CD4-positive, alpha-beta T cell treated with Interferon gamma for 1 hour (primary cell): ENCODE measurements at places on chromosomes 1 and 21.

- DNase-seq: no peak
Measured at GRCh38 chr1:47664356-47664755, 226.5 kb downstream of the FOXD2 start.

GRCh38 chr1:184075055-184076029, 23.8 kb downstream of the TSEN15 start:
- no peak for DNase-seq

DNA sequence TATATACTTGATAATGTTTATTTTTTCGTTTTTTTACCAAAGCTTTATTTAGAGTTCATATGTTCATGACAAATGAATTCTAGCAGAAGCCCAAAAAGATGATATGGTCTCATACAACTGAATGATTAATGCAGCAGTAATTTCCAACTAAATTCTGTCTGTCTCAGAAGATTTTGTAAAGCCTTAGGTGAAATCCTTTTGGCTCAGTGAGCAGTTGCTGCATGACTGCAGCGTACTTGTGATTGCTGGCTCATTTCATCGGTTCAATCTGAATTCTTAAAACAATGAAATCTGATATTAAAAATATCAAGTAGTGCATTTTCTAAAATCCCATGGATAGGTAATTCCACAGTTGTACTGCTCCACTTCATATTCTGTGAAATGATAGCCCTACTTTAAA, 73.2 kb downstream of the AK5 start:
- DNase-seq: no peak

GRCh38 chr1:34060901-34061415, 104.1 kb downstream of the CSMD2 start:
- DNase-seq: no peak

GRCh38 chr1:41812051-41812450, 106.7 kb downstream of the HIVEP3 start:
- peak; percentile 31 for DNase-seq

DNA sequence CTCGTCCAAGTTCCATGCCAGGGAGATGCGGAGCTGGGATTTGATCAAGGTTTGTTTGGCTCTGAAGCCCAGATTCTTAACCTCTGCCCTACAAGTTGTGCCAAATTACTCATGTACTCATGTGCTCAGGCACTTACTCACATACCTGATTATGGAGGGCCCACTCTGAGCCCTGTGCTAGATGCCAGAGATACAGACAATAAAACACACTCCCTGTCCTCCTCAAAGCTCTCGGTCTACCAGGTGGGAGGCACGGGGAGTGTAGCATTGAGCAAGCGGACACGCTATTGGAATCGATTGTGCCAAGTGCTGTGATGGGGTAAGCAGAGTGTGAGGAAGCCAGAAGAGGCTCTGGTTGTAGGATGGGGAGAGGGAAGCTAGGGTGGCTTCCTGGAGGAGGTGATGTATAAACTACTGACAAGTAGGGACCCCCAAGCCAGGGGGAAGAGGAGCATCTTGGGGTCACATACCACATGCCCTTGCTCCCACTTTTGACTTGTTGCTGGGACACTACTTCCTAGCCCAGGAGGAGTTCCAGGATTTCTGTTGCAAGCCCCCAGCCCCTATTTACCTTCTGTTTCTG, 49.8 kb upstream of the IFNLR1 start:
- DNase-seq: no peak

GRCh38 chr21:42455196-42455595, 40.8 kb downstream of the RSPH1 start:
- DNase-seq: no peak

GRCh38 chr1:163544441-163544840, 222.7 kb downstream of the NUF2 start:
- no peak for DNase-seq

- DNase-seq: no peak
Measured at GRCh38 chr1:10189659-10190058, 20.7 kb upstream of the KIF1B start.

DNA sequence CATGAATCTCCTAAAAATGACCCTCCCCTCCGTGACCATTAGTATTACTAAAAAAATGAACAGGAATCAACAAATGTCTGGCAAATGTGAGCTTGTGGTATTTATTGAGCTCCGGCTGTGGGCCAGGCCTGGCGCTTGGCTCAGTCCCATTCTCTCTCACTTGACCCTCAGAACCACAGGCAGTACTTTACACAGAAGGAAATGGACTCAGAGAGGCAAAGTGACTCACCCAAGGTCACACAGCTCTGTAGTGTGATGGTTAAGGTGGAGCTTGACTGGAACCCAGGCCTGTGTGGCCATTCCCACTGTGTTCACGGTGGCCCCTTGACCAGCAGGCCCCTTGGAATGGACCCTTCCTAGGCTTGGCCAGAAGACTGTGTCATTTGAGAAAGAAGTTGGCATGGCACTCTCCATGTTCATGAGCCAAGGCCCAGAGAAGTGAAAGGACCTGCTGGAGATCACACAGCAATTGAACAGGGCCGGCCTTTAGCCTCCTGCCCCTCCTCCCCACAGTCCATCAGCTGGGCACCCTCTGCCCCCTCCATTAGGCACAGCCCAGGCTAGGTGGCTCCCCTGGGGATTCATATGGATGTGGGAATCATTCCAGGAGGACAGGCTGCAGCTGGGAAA, 32.1 kb downstream of the FAM151A start:
- no peak for DNase-seq

DNA sequence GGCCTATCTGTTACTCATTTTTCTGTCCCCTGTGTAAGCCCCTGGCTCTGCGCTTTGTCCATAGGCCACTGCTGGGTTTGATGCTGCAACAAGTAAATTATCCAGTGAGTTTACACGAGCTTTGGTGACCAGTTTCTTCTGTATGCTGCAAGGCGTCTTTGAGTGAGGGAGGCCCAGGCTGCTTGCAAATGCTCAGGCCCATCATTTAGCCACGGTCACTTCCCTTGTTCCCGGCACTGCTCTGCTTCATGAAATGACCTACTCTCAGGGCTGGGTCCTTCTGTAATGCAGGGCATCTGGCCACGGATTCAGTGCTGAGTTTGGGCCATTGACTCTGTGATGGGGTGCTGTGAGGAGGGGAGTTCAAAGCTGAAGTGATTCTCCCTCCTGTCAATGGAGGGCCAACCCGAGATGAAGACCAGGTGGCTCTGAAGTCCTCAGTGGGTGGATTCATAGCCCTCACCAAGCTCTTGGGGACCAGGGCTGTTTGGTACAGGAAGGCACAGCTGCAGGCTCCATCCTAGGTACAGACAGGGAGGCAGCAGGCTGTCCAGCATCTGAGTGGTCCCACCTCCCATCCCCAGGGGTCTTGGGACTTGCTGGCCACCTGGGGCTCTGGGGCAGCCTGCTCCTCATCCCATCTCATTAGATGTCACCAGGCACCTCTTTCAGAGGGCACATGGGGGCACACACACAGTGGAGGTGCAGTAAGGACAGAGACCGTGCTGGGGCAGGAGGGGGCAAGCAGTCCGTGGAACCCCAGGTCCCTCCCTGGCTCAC, 21.7 kb downstream of the LHX4 start:
- DNase-seq: no peak

DNA sequence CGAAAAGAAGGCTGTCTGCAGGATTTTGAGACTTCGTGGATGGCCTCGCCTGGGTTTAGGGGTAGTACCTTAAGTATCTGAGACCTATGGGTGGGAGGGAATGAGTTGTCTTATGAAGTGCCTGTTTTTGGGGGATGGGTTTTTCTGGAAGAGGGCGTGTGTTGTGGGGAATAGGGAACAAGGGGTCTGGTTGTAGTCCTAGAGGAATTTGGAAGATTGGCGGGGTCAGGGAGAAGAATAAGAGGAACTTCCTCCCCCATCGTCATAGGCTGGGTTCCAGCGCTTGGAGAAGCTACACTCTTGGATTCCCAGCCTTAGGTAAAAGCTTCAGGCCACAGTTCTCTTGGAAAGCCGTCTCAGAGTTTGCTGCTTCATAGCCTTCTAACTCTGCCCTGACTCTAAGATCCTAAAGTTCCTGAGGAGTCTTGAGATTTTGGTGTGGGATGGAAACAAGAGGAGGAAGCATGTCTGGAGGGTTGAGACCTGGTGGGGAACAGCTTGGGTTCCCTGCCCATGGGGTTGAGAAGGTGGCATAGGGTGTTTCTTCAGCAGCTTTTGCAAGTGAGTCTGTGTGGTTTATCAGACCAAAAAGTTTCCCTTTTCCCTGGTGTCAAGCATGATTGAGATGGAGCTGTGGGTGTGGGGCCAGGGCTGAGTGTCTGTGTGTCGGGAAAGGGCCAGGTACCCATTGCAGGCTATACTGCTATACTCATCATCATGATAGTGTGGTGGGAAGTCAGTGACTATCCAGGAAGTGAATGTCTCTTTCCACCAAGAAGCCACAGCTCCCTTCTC, 1.8 kb downstream of the VANGL2 start:
- DNase-seq: no peak

DNA sequence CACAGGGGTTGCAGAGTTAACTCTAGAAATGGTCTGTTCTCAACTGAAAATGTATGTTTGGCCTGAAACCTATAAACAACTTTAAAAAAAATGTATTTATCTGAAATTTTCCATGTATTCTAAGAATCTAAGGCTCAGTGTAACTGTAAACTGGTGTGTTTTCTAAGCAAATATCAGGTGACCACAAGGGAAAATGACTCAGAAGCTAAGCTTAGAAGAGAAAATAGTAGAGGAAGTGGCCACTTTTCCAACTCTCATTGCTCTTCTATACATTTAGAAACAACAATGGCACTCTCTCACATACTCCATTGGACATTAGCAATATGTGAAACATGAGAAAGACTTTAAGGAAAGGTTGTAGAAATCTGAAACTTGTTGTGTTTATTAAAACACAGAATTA, 7.5 kb downstream of the TNFSF18 start:
- no peak for DNase-seq

DNA sequence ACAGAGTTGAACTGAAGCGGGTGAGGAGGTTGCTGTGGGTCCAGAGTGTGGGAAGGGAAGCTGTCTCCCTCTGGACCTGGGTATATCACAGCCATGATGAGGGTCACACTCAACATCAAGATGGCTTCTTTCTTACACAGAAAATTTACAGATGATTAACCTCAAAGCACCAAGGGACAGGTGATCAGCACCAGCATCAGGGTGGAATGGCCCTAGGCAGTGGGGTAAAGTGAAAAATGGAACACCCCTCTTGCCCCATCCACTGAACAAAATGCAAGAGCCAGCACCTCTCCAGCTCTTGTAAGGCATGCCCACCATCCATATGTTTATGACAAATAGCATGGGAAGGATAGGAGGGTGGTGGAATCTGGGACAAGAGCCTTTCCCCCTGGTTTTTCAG, 40.3 kb downstream of the HSD3B1 start:
- no peak for DNase-seq

DNA sequence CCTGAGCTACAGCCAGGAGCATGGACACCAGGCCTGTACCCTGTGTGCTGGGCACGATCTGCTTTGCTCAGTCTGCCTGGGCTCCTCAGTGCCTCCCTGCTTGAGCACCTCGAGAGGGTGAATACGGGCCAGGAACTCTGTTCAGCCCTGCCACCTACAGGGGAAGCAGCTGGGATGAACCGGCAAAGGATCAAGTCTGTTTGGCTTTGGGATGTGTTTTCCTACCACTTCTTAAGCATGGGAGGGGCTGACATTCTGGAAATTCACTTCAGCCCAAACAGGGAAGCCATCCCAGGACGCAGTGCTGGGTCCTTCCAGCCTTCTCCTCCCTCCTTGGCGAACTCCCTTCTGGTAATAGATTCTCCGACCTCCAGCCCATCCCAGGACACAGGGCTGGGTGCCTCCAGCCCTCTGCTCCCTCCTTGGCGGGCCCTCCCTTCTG, 55.8 kb upstream of the SELENON start:
- no peak for DNase-seq

- DNase-seq: no peak
Measured at GRCh38 chr21:33449616-33450015, 30.2 kb downstream of the TMEM50B start.

DNA sequence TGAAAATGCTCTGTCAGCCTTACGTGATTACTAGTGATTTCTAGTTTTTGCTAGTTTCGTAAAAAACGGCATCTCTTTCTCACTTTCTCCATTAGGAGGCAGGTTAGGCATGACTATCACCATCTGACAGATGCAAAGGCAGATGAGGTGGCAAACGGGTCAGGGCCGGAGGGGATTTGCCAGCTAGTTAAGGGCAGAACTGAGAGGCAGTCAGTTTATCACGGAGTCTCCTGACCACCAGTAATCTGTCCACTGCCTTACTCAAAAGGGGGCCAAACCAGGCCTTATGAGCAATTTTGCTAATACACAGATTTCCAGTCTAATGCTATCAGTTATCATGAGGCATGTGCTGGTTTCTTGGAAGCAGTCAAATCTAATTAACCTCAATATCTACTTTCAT, 159.3 kb downstream of the TSEN15 start:
- DNase-seq: no peak

GRCh38 chr1:41936107-41936506, 17.4 kb upstream of the HIVEP3 start:
- DNase-seq: no peak

DNA sequence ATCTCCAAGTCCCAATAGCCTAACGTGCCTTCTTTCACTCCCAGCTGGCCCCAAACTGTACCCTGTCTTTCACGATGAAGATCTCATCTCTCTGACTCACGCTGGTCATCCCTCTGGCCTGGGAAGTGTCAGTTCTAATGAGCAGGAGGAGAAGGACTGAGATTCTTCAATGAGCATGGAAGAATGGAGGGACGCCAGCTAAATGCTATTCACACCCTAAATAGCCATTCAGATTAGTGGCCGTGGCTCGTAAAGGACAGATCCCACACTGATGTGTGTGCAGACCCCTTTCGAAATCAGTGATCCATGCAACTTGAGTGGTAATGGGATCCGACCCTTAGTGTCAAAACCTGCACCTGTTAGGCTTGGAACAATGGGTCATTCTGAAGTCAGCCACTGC, 75.9 kb upstream of the SMYD2 start:
- no peak for DNase-seq

- DNase-seq: peak; percentile 74
Measured at GRCh38 chr1:221712776-221713431, 29.0 kb downstream of the DUSP10 start.

DNA sequence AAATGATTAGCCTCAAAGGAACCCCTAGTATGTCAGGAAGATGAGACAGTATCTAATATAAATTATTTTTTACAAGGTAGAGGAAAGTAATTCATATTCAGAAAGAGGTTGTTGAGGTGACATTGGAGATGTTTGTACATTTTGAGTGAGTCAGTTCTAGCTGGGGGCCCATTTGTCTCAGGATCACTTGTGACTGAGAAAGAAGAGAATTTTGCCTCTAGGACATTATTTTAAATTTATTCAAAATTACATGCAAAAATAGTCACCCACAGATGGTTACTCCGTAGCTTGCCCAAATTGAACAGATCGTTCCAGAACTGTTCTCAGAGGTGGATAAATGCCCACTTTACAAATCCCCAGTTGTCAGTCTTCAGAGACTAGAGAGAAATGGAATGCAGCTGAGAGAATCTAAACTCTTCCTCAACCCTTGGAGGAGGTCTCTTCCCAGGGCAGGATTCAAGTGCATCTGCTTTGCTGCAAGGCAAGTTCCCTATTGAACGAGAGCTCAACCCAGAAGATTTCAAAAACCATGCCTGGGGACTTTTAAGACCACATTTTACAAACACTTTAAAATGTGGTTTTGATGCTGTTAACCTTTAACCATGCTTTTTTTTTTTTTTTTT, 987.8 kb upstream of the ADAMTS5 start:
- DNase-seq: no peak
